ENCODE measurements at places on chromosomes 11 and 22.

DNA sequence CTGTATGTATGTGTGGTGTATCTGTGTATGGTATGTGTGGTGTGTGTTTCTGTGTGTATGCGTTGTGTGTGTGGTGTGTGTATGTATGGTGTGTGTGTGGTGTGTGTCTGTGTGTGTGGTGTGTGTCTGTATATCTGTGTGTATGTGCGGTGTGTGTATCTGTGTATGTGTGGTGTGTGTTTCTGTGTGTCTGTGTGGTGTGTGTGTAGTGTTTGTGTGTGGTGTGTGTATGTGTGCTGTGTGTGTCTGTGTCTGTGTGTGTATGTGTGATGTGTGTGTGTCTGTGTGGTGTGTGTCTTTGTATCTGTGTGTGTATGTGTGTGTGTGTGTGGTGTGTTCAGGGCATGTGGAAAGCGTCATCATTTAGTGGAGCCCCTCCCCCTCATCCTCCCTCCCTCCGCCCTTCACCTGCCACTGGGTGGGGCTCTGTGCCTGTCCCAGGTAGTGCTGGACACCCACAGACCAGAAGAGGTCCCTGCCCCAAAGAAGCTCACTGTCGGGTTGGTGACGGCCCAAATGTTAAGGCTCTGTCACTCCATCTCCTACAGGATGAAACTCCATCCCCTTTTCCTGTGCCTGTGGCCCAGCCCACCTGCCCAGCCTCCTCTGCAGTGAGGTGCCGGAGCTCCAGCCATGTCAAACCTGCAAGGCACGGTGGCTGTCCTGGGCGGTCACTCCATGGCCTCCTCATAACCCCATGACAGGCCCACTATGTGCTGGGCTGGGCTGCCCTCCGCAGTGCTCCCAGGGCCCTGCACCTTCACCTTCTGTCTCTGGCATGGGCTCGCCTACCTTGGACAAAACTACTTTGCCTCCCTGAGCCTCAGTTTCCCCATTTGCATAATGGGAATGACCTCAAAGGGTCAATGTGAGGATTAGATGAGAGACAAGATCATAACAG, 23.4 kb upstream of the SHISAL1 start:
- no peak for DNase-seq

DNA sequence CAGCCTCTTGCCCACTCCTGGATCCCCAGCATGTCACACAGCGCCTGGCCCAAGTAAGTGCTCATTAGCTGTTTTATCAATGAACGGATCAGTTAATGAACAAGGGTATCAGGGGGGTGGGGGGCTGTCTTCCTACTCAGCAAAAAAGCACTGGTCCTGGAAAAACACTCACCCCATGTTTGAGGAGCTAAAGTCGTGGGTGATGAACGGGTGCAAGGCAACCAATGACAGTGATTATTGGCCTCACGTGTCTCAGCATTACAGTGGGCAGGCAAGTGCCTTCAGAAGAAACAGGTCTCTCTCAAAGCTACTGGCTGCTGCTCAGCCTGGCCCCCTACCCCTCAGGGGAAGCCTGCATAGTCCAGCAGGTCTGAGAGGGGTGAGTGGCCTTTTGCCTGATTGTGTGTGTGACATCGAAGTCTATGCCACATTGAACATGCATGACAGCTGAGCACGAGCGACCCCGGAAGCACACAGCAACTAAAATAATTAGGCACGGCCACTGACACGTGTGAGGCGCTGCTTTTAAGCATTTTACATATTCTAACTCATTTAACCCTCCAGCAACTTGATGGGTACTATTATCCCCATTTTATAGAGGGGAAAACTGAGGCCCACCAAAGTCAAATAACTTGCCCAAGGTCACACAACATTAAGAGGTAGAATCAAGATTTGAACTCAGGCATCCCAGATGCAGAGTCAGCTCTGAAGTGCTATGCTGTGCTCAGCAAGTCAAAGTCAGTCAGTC, 2.6 kb upstream of the MS4A10 start:
- no peak for DNase-seq

DNA sequence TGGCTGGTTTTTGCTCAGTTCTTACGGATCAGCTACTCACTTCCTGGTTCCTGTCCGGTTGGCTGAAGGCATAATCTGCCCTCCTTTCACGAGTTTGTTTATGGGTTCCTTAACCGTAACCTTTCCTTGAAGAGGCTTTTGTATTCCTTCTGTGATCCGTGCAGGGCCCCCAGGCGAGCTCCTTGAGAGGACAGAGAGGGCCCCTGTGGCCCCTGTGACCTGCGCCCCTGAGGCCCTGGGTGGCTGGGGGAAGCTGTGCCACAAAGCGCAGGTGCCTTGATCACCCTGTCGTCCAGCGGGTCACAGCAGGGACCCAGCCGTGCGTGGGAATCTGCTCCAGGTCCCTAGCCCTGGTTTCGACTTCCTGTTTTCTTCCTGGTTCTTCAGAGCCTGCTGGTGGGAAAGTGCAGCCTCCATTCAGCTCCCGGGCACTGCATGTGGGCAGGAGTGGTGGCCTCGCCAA, 27.8 kb upstream of the FADD start:
- no peak for DNase-seq

DNA sequence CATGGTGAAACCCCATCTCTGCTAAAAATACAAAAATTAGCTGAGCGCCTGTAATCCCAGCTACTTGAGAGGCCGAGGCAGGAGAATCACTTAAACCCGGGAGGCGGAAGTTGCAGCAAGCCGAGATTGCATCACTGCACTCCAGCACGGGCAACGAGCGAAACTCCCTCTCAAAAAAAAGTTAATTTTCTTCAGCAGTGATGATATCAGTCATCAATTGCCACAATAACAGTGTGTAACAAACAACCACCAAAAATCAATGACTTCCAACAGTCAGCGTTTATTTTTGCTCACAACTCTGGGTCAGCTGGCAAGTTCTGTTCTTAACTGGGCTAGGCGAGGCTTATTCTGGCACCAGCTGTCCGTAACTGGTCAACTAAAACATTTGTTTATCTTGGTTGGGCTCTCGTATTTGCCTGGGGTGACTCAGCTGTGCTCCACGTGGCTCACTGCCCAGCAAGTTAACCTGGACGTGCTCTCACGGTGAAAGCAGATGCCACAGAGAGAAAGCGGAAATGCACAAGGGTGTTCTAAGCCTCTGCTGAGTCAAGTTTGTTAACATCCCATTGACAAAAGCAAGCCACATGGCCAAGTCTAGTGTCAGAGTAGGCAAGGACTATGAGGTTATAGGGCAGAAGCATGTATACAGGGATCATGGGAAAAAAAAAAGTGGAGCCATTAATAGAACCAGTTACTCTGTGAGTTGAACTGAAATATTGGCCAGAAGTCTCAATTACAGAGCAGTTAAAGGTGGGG, 52.1 kb downstream of the LHFPL7 start:
- DNase-seq = no peak

GRCh38 chr11:82899186-82899820, 927 bp downstream of the PRCP start:
- DNase-seq = no peak

- no peak for DNase-seq
These were observed 56.2 kb downstream of the GGTLC2 start for GRCh38 chr22:22700631-22701030.

- no peak for DNase-seq
These were observed 12.2 kb downstream of the PARVG start for GRCh38 chr22:44192816-44193534.

DNA sequence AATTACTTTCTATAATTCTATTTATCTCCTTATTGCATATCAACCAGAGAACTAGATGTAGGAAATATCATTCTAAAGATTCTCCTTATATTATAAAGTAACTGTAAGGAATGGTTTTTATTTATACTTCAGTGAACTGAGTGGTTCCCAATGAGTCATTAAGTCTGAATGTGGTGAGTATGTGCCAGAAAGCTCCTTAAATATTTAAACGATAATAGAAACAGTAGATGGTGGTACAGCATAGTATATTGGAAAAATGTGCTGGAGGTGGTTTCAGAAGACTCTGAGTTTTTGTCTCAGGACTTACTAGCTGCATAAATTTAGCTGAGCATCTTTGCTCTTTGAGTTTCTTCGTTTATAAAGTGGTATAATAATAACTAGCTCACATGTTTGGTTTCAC, 653.5 kb downstream of the FAM181B start:
- no peak for DNase-seq

DNA sequence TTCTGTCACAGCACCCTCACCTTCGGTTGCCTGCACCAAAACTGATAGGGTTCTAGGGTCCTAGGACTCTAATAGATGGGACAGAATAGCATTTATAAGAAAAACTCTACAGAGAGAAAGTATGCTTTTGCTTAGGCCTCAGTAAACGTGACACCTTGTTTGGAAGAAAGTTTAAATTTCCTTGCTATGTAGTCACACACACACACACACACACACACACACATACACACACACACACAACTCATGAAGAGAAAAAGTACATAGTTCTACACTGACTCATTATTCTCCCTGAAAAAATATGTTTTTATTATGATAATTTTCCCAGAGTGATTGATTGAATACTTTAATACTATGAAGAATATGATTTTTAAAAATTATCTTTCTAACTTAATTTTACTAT, 220.8 kb upstream of the SNX19 start:
- DNase-seq = no peak

DNA sequence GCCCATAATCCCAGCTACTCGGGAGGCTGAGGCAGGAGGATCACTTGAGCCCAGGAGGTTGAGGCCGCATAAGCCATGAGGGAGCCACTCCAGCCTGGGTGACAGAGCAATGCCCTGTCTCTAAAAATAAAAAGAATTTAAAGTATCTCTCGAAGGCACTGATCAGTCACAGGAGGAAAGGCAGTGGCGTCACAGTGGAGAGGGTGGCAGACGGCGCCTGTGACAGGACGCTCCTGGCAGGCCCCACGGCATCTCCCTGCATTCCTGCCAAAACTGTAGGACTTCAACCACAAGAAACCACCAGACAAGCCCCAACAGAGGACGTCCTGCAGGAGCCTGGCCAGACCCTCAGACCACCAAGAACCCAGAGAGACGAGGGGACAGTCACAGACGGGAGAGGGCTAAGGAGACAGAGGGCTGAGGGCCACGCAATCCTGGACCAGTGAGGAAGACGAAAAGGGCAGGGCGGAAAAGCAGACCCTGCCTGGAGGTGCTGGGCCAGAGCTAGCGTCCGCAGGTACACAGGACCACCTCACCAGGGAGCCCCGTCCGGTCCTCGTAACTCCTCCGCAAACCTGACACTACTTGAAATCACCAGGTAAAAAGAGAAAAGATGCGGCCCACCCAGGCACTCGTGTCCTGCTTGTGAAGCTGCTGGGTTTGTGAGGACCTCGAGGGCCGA, 5.9 kb downstream of the RNH1 start:
- no peak for DNase-seq

DNA sequence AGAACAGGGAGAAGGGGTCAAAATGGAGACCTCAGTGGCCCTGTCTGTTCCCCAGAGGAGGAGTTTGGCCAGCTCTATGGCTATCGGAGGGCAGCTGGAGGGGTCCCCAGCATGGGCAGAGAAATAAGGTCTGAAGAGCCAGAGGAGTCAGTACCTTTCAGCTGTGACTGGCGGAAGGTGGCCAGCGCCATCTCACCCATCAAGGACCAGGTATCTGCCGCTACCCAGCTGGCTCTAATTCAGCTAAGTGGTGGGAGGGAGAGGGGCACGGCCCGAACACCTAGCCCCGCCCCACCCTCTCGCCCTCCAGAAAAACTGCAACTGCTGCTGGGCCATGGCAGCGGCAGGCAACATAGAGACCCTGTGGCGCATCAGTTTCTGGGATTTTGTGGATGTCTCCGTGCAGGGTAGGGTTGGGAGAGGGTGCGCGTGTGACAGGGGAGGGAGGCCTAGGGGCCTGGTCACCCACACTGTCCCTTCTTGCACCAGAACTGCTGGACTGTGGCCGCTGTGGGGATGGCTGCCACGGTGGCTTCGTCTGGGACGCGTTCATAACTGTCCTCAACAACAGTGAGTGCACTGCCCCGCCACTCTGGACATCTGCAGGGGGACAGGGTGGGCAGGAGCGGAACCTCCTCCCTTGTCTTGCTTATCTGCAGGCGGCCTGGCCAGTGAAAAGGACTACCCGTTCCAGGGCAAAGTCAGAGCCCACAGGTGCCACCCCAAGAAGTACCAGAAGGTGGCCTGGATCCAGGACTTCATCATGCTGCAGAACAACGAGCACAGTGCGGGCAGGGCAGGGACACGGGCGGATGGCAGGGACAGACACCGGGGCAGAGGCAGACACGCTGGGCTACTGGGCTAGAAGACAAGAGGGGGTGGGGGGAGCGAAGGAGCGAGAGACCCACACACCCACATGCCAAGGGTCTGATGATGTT, 2.8 kb downstream of the CTSW start:
- DNase-seq = no peak

- no peak for DNase-seq
These were observed 2.8 kb upstream of the ACER3 start for GRCh38 chr11:76857781-76858410.

- DNase-seq = no peak
These were observed 773 bp downstream of the HRAS start for GRCh38 chr11:534396-535209.

- DNase-seq = peak; percentile 61
These were observed 21.4 kb upstream of the PANX2 start for GRCh38 chr22:50148991-50149721.

DNA sequence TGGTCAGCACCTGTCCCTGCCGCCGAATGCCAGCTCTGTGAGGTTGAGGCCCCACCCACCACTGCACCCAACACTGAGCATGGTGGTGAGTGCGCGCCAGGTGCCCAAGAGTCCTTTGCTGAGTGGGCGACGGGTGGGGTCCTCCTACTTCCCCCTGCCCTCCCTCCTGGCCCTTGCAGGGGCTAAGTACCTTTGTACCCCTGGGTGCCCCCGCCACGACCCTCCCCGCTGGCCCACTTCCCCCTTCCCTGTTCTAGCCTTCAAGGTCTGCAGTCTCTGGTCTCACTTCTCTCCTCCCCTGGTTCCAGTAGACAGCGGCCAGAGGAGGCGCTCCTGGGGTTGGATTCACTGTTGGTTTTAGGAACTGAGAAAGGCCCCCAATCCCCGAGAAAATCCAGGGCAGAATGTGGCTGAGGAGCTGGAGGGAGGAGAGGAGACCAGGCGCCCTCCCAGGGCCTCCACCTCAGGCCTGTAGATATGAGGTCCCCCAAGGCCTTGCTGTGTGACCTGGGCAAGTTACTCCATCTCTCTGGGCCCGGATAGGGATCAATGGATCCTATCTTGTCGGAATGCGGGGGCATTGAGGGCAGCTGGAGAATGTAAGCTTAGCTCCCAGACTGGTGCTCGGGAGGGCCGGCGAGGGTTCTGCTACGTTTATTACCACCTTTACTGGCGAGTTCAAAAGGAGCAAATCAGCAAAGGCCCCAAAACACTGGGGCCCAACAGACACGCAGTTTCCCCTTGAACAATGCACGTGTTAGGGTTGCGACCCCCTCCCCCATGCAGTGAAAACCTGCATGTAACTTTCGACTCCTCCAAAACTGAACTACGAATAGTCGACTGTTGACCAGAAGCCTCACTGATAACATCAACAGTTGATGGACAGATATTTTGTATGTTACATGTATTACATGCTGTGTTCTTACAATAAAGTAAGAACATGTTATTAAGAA, 31.9 kb upstream of the SMIM38 start:
- no peak for DNase-seq

- DNase-seq = no peak
These were observed 15.2 kb downstream of the PHLDB1 start for GRCh38 chr11:118622376-118623268.

GRCh38 chr11:2510626-2511402, 66.0 kb downstream of the KCNQ1 start:
- DNase-seq = no peak
